ENCODE measurements at places on chromosomes 12 and 14.
A peak's percentile ranks its signal among the peaks of the same experiment; 100 is the strongest.

DNA sequence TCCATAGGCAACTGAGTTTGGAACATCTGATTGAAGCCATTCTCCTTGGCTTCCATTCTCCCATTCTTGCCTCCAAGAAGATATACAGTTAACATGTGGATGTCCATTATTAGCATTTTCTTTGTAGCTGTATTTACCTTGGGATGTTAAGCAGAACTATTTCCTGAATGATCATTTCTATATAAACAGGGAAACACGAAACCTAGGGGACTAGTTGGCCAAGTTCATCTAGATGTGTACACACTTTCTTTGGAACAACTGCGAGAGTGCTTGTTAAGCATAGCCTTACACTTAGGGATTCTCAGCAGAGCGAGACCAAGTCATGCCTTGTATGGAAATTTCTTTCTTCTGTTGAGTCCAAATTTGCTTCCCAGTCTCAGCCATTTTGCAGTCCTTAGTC is 42.1 kb downstream of the DRAM1 start:
- DNase-seq: no peak

DNA sequence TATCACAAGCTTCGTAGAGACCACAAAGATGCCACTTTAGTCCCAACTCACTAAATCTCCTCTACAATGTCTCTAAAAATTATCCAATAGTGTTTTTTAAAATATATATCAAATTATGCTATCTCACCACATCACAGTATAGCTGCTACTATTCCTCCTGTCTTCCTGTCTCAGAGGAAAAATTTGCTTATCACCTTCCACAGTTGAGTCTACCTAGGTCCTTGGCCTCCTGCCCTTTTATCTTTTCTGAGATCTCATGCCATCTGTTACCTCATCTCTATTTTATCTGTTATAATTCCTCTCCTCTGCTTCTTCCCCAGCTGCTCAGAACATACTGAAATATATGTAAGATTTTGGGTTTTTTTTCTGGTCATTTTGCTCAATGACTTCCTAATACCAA is 568.2 kb downstream of the DIO2 start:
- no peak for DNase-seq

- peak; percentile 59 for DNase-seq
Measured at GRCh38 chr12:111597831-111598636, 1.1 kb downstream of the ATXN2 start.

- no peak for DNase-seq
Measured at GRCh38 chr12:98172801-98173200, 342.6 kb upstream of the TMPO start.

DNA sequence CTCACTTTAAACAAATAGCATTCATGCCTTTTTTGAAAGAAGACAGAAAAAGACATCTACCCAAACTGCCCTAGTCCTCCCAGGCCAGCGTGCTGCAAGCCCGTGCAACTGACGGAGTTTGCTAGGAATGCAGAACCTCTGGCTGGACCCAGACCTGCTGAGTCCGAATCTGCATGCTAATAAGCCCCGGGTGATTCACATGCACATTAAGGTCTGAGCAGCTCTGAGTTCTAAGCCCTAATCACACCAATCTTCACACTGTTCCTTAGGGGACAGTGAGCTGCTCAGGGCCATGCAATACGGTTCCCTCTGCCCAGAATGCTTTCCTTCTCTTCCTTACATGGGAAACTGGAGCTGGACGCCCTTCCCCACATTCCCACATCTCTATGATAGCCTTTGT is 25.2 kb downstream of the HAL start:
- no peak for DNase-seq

- peak; percentile 21 for DNase-seq
Measured at GRCh38 chr12:96419576-96420276, 19.5 kb upstream of the CDK17 start.

GRCh38 chr12:102961466-102961855 is 4.0 kb downstream of the ASCL1 start:
- no peak for DNase-seq

DNA sequence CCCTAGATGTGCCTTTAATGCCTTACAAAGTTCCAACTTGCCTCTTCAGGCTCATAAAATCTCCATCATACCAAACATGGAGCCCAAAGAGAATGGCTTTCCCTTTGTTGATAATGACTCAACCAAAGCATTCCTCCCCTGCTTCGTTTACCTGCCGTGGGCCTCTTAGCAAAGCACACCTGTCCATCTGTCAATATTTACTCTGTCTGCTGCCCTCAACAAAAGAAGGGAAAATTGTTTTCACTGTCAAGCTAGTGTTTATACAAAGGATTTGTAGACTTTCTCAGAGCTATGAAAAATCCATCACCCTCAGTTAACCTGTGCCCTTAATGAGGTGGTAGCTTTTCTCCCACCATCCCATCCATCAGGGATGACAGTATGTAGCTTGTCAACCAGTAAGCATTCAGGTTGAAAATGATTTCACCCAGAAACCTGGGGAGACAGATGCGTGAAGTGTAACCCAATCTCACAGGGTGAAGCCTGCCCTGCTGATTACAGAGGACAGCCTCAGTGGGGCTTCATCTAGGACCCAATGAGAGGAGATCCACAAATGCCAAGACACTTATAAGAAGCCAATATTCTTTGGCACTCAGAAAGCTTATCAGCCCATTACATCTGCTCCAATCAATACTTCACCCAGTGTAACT is 278.1 kb downstream of the NUAK1 start:
- DNase-seq: no peak

DNA sequence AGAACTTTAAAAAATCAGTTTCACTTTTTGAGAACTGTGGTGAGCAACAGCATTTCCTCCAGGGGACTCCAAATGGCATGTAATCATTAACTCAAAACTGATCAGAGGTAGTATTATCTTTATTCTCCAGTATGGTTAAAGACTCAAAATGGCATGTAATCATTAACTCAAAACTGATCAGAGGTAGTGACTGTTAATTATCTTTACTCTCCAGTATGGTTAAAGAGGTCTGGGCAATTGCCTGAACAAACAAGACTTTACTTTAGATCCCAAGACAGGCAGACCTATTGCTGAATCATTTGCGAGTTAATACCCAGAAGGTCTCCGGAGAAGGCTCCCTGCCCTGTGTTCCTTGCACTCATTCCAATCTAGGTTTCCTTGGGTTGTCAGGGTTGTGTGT is 6.6 kb upstream of the ACADS start:
- DNase-seq: no peak

DNA sequence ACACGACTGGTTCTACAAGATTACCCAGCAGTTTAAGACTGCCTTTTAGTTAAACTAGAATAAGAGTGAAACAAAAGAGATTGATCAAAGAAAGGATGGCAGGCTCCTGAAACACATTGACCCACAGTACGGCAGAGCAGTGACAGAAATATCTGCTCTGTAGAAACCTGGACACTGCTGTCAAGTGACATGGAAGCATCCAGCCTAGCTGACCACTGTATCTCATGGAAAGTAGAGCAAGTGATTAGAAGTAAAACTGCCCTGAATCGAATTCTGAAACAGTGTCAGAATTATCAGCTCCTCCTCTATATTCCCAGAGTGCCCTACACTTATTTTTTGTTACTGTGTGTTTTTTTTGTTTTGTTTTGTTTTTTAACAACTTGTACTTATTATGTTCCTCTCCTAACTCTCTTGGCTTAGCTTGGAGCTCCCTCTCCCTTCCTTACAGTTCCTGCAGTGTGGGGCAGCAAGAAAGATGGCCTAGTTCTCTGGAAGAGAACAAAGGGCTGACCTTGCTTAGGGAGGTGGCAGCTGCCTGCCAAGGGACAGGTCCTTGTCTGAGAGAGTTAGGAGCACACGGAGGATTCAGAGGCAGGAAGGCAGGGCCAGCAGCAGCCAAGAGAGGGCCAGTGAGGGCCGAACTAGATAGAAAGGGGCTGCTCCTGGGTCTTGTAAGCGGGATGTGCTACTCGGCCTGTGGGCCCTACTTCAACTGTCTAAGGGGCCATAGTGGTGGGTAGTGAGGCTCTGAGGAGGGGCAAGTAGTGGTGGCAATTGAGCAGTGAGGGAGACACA is 97.2 kb downstream of the PTPRR start:
- DNase-seq: no peak

- no peak for DNase-seq
Measured at GRCh38 chr12:4914720-4915119, 5.0 kb downstream of the KCNA1 start.

DNA sequence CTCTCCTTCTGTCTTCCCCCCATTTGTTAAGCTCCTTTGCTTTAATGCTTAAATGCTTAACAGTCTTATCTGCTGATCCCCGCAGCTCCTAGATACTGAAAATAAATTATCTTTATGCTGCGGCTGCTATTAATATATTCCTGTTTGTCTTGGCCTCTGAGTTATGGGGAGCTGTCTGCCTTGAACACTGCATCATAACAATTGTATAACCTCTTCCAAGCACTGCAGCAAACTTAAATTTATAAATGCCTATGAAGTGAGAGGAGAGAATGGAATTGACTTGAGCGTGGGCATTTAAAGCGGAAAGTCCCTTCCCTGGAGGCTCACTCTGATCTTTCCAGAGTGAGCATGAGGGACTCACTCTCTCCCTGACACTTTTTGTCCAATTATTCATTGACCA is 23.1 kb upstream of the DCP1B start:
- DNase-seq: no peak

DNA sequence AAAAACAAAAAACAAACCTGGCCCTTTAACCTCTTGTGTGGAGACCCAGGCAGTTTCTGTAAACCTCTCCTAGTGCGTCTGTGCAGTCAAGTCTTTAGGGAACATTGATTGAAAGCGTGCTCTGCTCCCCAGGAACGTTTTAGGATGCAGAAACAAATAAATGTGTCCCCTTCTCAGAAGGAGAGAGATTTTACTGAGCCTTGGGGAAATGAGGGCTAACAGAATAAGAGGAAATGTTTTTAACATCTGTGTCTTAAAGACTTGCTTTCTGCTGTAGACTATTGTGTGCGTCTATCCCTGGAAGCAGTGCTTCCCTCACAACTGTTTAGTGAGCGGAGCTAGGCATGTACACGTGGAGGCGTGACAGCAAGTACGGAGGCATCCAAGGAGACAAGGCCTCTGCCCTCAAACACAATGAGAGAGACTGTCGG is 54.3 kb downstream of the TECPR2 start:
- no peak for DNase-seq

DNA sequence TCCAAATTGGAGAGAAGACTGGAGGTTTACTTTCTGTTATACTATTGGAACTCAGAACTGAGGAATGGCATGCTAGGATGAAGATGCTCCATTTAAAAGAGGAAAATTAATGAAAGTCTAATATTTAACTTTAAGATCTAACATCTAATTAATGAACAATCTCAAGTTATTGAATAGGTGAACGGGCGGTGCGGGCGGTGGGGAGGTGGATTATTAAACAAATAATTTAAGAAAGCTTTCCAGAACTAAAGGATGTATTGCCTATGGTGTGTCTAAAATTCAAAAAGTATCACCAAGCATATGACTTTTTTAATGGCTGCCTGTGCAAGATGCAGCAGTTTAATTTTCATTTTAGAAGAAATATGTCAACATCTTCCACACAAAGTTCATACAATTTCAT is 1747.1 kb upstream of the SEL1L start:
- no peak for DNase-seq

DNA sequence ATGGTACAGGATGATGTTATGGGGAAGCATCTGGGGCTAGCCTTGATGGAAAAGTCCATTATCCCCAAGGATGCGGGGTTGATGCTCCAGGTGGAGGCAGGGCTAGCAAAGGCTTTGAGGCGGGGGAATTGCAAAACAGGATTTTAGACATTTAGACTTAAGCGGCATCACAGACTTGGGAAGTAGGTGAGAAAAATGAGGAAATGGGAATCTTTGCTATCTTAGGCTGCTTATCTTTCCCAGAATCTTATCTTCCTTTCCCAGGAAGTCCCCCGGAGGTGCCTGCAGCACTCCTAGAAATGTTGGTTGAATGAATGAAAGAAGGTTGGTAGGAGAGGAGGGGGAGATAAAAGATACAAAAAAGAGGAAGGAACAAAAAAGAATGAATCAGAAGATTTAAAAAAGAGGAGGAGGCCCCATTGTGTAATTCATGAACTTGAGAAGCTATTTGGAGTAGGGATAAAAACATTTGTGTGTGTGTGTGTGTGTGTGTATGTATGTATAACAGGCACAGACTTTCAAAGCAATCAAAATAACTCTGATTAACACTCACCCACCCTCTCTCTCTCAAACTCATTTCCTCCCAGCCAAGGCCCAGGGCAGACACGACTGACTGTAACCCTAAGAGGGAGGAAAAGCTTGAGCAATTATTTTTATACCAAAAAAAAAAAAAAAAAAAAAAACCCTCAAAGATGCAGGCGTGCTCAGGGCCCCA is 62.5 kb upstream of the TBX3 start:
- no peak for DNase-seq

GRCh38 chr14:47447076-47447475 is 228.3 kb downstream of the MDGA2 start:
- DNase-seq: no peak

DNA sequence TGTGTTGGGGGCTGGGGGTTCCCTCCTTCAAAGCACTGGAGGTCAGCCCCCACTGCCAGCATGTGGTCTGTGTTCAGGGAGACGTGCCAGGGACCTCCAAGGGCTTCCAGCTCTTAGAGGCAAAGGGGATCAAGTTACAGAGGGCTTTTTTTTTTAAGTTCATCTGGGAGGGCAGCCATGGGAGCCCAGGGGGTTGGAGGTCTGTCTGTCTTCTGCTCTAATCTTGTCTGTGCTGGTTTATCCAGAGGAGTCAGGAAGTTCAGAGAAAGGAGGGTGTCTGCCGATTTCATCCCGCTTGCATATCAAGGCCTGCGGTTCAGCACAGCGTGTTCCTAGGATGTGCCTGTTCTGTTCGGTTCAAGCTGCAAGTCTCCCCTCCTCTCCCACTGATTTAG is 72.2 kb downstream of the TMEM132C start:
- DNase-seq: no peak

- no peak for DNase-seq
Measured at GRCh38 chr12:115998794-115999478, 278.6 kb downstream of the MED13L start.

DNA sequence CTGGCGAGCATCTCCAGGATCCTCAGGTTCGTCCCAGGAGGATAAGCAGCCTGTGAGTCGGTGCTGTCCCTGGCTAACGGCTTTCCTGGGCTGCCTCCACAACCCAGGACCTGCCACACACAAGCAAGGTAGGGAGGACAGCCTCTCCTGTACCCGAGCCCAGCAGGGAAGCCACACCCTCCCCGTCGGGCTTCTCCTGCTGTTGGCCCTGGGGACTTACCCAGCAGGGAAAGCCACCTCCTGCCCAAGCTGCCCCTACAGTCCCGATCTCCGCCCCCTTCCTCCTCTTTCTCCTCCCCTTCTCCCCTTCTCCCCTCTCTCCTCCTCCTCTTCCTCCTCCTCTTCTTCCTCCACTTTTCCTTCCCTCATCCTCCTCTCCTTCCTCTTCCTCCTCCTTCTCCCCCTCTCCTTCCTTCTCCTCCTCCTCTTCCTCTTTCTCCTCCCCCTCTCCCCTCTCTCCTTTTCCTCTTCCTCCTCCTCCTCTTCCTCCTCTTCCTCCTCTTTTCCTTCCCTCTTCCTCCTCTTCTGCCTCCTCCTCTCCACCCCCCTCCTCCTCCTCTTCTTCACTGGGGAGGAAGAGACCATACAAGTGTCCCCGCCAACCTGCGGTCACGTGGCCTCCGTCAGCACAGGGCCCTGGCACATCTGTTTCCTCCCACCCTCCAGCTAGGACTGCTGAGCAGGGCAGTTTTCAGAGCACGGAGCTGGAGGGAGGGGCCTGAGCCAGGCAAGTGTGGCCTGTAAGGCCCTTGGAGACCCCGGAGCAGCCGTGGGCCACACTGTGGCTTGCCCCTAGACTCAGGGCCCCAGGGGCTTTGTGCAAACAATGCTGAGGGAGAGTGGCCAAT is 17.3 kb upstream of the RFLNA start:
- no peak for DNase-seq

- DNase-seq: no peak
Measured at GRCh38 chr14:50040401-50040775, 76.0 kb downstream of the VCPKMT start.

- DNase-seq: no peak
Measured at GRCh38 chr12:62269464-62270228, 9.4 kb downstream of the USP15 start.

All from nucleus accumbens (tissue), 56 donors.